ENCODE measurements at places on chromosomes 16 and 17. TPM values are rescaled to one million over a fixed set of nuclear protein-coding genes. Genes with fewer than 3 reads are reported as not detected.

The SYCE1L gene
- 6.0 TPM for polyA plus RNA-seq

The ST6GALNAC2 gene
- polyA plus RNA-seq = 3.9 TPM

The ANKRD40 gene
- polyA plus RNA-seq = 16.0 TPM

The FAM83G gene
- 16.4 TPM for polyA plus RNA-seq

The QRICH2 gene
- polyA plus RNA-seq = 4.0 TPM

The RUNDC3A gene
- polyA plus RNA-seq = 4.5 TPM

The MEIOB gene
- not detected for polyA plus RNA-seq

The TNFRSF13B gene
- polyA plus RNA-seq = 0.25 TPM

The ITGAX gene
- 2.0 TPM for polyA plus RNA-seq

The GGT6 gene
- 22.2 TPM for polyA plus RNA-seq

The HAS3 gene
- polyA plus RNA-seq = 5.1 TPM

The FBXL19 gene
- 5.8 TPM for polyA plus RNA-seq

The RGS11 gene
- 11.9 TPM for polyA plus RNA-seq

The SLC35G6 gene
- not detected for polyA plus RNA-seq

The NPIPA3 gene
- not detected for polyA plus RNA-seq

The MYH2 gene
- polyA plus RNA-seq = 0.12 TPM

The CYGB gene
- polyA plus RNA-seq = 65.1 TPM

The CHAD gene
- polyA plus RNA-seq = 4.9 TPM

The RNU2-1 gene
- not detected for polyA plus RNA-seq

The SMIM5 gene
- 29.5 TPM for polyA plus RNA-seq

The GRN gene
- 78.9 TPM for polyA plus RNA-seq

The SLC38A8 gene
- not detected for polyA plus RNA-seq

The OR1A1 gene
- polyA plus RNA-seq = not detected

The SKAP1 gene
- polyA plus RNA-seq = 2.7 TPM

The CD300A gene
- 2.7 TPM for polyA plus RNA-seq

The CSH1 gene
- polyA plus RNA-seq = not detected

The RAMP2 gene
- 20.0 TPM for polyA plus RNA-seq

The CDR2L gene
- polyA plus RNA-seq = 18.9 TPM

The CDRT15 gene
- not detected for polyA plus RNA-seq

The SDR42E1 gene
- 1.8 TPM for polyA plus RNA-seq

The WNT3 gene
- 0.31 TPM for polyA plus RNA-seq
